ENCODE measurements at places on chromosomes 5 and 9. TPM values are rescaled to one million over a fixed set of nuclear protein-coding genes. Genes with fewer than 3 reads are reported as not detected.

The SLC23A1 gene
- polyA plus RNA-seq, result 0.01 TPM

The ACOT12 gene
- polyA plus RNA-seq, result not detected

The PDLIM4 gene
- 33.3 TPM for polyA plus RNA-seq

The ELAVL2 gene
- polyA plus RNA-seq, result 0.02 TPM

The NEURL1B gene
- polyA plus RNA-seq, result 6.9 TPM

The FOXD4L6 gene
- polyA plus RNA-seq, result 0.04 TPM

The C9orf153 gene
- polyA plus RNA-seq, result 0.14 TPM

The ANKS6 gene
- polyA plus RNA-seq, result 12.9 TPM

The FREM1 gene
- 0.18 TPM for polyA plus RNA-seq

The STK32A gene
- polyA plus RNA-seq, result 0.09 TPM

The CA9 gene
- 0.94 TPM for polyA plus RNA-seq

The PCDHB1 gene
- not detected for polyA plus RNA-seq

The SPINK4 gene
- not detected for polyA plus RNA-seq

The SPAG8 gene
- 0.57 TPM for polyA plus RNA-seq

The ANKRD34B gene
- polyA plus RNA-seq, result not detected

The TMEM215 gene
- polyA plus RNA-seq, result not detected

The SH3GL2 gene
- 0.04 TPM for polyA plus RNA-seq

Measured in esophagus (tissue), 2 donors.